Left lung (tissue), 14 donors: ENCODE measurements at places on chromosomes 7 and 10. TPM values are rescaled to one million over a fixed set of nuclear protein-coding genes. Genes with fewer than 3 reads are reported as not detected.

The SAMD8 gene
- polyA plus RNA-seq = 13.4 TPM

The PAX4 gene
- polyA plus RNA-seq = not detected

The MOGAT3 gene
- 0.08 TPM for polyA plus RNA-seq

The CYP2C8 gene
- 8.3 TPM for polyA plus RNA-seq

The SOSTDC1 gene
- 23.0 TPM for polyA plus RNA-seq

The STRIP2 gene
- polyA plus RNA-seq = 4.9 TPM

The EGR2 gene
- 0.76 TPM for polyA plus RNA-seq

The STOX1 gene
- 2.3 TPM for polyA plus RNA-seq

The PNLIPRP1 gene
- polyA plus RNA-seq = not detected

The AGAP3 gene
- 99.1 TPM for polyA plus RNA-seq

The CXCL12 gene
- 281 TPM for polyA plus RNA-seq

The WNT2 gene
- polyA plus RNA-seq = 158 TPM

The FAM237B gene
- polyA plus RNA-seq = 0.11 TPM

The LLCFC1 gene
- 0.63 TPM for polyA plus RNA-seq

DNA sequence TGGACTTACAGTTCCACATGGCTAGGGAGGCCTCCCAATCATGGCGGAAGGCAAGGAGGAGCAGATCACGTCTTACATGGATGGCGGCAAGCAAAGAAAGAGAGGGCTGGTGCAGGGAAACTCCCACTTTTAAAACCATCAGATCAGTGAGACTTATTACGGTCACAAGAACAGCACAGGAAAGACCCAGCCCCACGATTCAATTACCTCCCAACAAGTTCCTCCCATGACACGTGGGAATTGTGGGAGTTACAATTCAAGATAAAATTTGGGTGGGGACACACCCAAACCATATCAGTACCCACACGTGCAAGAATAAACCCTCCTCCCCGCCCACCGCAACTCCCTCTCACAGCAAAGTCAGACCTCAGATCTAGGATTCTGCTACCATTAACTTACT is 4.5 kb upstream of the AIFM2 start:
- DNase-seq = no peak

DNA sequence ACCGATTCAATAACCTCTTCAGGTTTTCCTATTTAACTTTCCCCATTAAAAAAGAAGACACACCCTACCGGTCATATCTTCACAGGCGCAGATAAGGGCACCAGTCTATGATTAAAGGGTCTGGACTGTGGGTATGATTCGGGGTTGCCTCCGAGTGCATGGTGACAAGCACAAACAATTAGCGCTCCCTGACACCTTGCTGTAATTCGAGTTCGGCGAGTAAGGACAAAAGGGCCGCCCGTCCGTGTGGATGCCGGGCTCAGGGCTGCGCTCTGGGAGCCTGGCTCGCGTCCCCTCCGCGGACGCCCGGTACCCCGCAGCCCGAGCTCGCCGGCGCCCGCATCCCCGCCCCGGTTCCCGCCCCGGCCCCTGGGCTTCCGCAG is 111.9 kb upstream of the RHEB start:
- DNase-seq = peak; percentile 26

DNA sequence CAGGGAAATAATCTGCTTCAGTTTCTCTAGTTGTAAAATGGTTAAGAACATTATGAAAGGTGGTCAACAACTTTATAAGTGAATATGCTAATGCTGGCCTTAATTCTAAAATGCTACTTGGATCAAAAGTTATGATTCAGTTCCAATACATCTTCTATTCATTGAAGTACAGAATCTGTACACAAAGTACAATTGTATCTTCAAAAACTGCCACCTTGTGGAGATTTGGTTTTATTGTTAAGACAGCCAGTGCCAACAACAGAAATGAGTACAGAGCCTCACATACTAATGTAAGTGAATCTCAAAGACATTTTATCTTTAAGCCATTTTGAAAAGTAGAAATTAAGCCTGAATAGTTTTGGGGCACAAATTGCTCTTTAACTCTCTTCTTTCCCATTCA is 194.0 kb downstream of the CFTR start:
- no peak for DNase-seq

GRCh38 chr10:71143170-71143569 is 69.2 kb upstream of the UNC5B start:
- no peak for DNase-seq

DNA sequence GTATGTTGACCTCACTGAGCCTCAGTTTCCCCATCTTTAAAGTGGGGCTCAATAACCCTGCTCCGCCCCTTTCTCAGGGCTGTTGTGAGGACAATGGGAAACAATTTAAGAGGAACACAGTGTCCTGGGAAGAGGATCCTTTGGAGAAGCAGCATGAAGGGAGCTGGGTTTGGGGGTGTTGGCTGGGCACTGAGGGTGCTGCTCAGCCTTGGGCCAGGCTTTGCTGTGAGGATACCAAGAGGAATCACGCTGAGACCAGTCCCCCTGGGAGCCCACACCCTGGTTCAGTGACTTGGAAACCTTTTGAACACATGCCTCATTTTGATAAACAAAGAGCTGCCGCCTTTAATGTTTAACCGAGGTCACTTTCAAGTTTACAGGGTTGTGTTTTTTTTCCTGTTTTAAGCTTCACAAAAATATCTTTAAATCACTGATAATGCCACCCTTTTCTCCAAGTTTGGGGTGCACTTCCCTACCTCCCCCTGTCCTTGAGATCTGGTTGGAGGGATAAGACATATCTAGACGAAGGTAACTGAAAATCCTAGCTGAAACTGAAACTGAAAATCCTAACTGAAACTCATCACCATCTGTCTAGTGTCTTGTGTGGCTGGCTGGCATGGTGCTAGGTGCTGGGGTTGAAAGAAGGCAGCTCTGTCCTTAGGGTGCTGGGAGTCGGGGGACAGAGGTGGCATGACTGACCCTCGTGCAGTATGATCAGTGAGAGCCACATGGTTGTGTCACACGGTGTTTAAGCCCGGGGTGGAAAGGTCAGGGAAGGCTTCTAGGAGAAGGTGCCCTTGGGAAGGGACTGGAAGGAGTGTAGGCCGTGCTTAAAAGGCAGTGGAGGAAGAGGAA is 27.7 kb downstream of the ZNF775 start:
- peak; percentile 38 for DNase-seq

DNA sequence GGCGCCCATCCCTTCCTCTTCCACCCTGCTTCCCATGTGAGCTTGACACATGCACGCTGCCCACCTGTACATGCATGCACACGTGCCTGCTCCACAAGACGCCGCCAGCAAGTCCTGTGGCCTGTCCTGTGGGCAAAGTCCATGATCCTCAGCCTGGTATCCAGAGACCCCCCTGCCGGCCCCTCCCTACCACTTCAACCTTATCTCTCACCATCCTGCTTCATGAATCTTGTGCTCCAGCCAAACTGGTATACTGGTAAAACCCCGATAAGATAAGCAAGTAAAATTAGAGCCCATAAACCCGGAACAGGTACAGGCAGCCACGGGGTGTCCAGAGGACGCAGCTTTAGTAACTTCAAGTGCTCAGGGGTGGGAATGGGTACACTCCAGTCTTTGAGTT is 11.8 kb upstream of the TBXAS1 start:
- no peak for DNase-seq

DNA sequence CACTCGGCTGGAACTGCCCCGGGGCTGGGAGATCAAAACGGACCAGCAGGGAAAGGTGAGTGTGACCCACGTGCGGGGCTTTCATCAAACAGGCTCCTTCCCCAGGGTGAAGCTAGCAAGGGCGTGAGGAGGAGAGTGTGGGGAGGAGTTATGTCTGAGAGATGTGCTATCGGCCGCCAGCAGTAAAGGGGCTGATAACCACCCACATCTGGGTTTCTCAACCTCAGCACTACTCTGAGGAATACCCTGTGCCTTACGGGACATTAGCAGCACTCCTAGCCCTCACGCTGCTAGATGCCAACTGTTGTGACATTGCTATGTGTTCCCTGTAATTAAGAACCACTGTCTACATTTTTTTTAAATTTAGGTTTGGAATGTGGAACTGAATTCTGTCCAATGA is 113.9 kb upstream of the STK17A start:
- no peak for DNase-seq

GRCh38 chr10:111370101-111370500 is 293.3 kb downstream of the ADRA2A start:
- DNase-seq = no peak

GRCh38 chr7:42022791-42023190 is 214.2 kb downstream of the GLI3 start:
- DNase-seq = no peak

- no peak for DNase-seq
Observed at GRCh38 chr10:11724938-11725776, 17.0 kb upstream of the ECHDC3 start.

DNA sequence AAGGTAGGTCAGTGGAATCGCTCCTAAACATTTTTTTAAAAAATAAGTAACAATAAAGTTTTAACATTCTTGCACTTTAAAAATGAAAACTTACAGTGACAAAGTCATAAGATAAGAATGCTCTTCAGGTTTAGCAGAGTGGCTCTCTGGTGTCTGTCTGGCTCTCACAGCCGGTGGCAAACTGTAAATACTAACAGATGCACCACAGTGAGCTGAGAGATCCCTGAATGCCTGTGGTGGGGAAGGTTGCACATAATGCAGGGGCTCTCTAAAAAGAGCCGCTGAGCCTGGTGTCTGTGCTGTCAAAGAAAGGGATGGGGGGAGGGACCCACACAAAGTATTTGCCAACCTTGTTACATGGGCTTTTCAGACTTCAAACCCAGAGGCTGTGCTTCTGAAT is 498.3 kb downstream of the CCSER2 start:
- no peak for DNase-seq

DNA sequence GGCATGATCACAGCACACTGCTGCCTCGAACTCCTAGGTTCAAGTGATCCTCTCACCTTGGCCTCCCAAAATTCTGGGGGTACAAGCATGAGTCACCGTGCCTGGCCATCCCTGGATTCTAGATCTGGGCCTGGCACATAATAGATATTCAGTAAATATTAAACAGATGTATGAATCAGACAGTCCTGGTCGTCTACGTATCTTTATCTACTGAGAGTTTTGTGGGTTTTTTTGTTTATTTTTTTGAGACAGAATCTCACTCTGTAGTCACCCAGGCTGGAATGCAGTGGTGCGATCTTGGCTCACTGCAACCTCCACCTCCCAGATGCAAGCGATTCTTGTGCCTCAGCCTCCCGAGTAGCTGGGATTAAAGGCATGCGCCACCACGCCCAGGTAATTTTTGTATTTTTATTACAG is 24.3 kb upstream of the ITGB1 start:
- no peak for DNase-seq

DNA sequence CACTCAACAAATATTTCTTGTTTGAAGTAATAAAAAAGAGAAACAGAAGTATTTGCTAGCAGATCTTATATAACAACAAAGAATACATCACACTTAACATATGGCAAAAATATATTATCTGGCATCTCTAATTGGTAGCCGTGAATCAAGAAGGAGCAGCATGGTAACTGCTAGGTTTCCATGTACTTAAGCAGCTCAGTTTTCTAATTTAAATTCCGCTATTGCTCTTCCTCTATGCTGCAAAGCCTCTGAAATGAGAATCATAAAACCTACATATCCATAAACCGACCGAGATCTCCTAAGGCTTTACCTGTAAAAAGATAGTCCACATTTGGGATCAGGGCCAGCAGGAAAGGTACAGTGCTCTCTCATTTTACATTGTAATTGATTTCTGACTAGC is 76.6 kb upstream of the PTPRZ1 start:
- DNase-seq = no peak

GRCh38 chr10:78944723-78945312 is 123.9 kb upstream of the ZMIZ1 start:
- peak; percentile 55 for DNase-seq

DNA sequence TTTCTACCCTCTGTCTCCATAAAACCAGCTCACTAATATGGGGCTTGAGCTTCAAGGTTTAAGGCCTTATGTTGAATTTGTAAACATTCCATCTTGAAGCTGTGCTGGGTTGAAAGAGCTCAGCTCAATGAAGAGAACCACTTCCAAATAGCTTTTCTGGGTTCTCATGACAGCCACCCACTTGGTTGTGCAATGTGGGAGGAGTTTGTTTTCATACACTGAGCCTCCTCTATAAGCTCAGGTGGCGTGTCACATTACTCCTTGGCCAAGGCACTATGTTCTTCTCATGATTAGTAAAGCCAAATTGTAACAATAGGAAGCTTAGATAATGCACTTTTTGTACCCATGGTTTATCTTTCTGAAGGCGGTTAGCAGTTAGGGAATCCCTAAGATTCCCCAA is 265.6 kb downstream of the PTEN start:
- no peak for DNase-seq

- DNase-seq = no peak
Observed at GRCh38 chr10:89651916-89652573, 7.0 kb upstream of the PANK1 start.

DNA sequence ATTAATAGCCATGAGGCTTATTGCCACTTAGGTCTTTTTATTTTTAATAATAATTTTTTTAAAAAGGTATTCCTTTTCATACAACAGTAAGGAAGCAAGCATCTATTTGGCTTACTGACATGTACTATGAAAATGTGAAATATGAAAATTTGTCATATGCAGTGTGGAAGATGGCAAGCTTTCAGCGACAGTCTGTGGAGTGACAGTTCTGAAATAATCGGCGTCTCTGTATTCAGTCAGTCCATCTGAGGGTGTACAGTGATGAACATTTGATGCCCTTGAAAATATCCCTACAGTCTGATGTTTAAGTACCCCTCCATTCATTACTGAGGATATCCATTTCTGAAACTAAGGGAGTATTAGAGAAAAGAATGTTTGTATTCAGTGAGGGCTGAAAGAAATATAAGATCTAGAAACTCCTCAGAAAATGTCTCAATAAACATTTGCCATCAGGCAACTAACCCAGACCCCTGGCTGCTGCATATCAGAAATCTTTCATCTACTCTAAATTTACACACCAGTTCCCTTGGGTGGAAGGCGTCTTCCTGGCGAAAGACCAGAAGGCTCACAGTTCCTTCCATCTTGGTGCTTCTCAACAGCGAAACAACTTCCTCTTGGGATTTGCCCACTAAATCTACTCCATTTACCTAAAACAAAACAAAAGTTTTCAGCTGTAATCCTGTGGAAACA is 440.6 kb downstream of the PARD3 start:
- DNase-seq = no peak

- DNase-seq = no peak
Observed at GRCh38 chr10:68239596-68240150, 7.8 kb upstream of the ATOH7 start.

GRCh38 chr7:45407730-45408408 is 166.3 kb upstream of the ADCY1 start:
- DNase-seq = no peak

- DNase-seq = no peak
Observed at GRCh38 chr7:26500749-26501352, 209.2 kb downstream of the SNX10 start.

DNA sequence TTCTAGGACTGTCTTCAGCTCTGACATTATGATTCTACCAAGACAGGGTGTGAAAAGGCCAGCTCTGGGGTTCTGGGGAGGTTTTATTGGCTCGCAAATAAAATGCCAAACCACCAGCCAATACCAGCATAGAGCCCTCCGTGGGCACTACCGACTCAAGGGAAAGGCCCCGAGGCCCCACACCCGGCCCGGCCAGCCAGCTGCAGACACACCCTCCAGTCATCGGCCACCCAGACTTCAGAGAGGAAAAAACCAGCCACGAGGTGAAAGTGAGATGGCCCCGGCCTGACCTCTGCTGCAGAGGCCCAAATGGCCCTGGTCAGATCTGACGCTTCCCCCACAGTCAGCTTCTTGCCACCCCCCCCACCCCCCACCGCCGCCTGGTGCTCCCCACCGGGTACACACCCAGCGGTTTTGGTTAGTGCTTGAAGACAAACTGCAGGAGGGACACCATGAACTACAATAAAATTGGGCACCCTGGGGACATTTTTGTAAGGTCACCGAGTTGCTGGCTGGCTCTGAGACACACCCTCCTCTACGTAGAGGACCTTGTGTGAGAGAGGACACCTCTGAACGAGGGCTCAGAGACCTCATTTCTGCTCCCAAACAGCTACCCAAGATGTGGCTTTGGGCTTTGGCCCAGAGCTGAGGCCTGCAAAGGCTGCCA is 79.9 kb downstream of the PRKAG2 start:
- DNase-seq = no peak
